Mesothelial cell of epicardium (in vitro differentiated cells): ENCODE measurements at places on chromosomes 7 and 10.

GRCh38 chr10:110737886-110738634 lies 93.9 kb downstream of the RBM20 start:
- DNase-seq, result no peak
- peaks cover 16% of the 10 kb centered on the region for H3K4me1 ChIP-seq
- no peak overlapping the region for H3K4me3 ChIP-seq
- peak overlapping the region; percentile 17 for H3K27ac ChIP-seq
- no peaks in the 10 kb centered on the region for H3K36me3 ChIP-seq

GRCh38 chr7:121936951-121937623 lies 64.1 kb downstream of the PTPRZ1 start:
- H3K27me3 ChIP-seq, result no peaks in the 10 kb centered on the region
- DNase-seq, result no peak
- no peak overlapping the region for H3K27ac ChIP-seq
- H3K4me1 ChIP-seq, result peaks cover 8% of the 10 kb centered on the region
- no peaks in the 10 kb centered on the region for H3K36me3 ChIP-seq

DNA sequence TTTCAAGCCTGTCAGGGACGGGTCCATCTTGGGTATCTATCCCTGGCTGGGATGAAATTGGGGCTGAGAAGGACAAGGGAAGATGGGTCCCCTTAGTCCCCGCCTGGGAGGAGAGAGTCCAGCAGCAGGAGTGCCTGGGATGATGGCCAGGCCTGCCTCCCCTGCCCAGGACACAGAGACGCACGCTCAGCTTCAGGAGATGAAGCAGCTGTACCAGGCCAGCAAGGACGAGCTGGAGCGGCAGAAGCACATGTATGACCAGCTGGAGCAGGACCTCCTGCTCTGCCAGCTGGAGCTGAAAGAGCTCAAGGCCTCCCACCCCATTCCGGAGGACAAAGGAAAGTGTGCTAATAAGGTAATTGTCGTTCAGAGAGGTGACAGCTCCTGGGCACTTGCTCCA lies 15.4 kb downstream of the CCDC136 start:
- H3K4me1 ChIP-seq, result no peaks in the 10 kb centered on the region
- H3K36me3 ChIP-seq, result peaks cover 8% of the 10 kb centered on the region
- no peak for DNase-seq

DNA sequence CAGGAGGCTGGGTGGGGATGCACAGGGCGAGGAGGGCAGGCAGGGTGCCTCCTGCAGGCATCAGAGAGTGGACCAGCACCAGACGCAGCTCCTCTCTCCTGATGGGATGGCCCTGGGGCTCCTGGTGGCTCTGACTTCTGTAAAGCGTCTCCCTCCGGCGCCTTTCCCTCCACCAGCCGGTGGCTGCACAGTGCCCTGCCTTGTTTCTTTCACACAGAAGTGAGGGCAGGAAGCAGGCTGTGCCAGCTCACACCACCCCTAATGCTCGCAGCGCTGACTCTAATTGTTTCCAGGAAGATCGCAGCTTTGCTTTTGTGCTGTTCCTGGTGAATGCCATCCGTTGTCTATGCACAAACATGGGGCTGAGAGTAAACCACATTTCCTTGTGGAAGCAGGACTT lies 152.3 kb upstream of the LANCL2 start:
- no peaks in the 10 kb centered on the region for H3K36me3 ChIP-seq
- no peak overlapping the region for H3K4me3 ChIP-seq
- DNase-seq, result no peak
- no peak overlapping the region for H3K27ac ChIP-seq
- H3K27me3 ChIP-seq, result peaks cover 1% of the 10 kb centered on the region

DNA sequence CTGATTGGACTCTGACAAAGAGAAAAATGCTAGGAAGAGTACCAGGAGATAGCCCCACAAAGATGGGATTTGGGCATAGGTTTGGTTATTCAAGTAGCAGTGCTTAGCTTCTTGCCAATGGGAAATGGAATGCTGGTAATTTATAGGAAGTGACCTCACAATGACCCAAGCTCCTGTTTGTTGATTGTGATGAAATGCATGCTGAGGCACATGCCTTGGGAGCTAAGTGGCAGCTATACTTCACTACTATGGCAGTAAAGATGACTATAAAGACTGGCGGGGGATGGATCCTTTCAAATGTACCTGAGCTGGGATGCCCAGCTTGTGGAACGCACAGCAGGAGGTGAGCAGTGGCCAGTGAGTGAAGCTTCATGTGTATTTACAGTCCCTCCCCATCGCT lies 153.8 kb downstream of the ZNF22 start:
- no peaks in the 10 kb centered on the region for H3K27me3 ChIP-seq
- no peak for DNase-seq
- peaks cover 10% of the 10 kb centered on the region for H3K4me1 ChIP-seq
- H3K4me3 ChIP-seq, result no peak overlapping the region
- no peaks in the 10 kb centered on the region for H3K36me3 ChIP-seq
- H3K27ac ChIP-seq, result no peak overlapping the region

DNA sequence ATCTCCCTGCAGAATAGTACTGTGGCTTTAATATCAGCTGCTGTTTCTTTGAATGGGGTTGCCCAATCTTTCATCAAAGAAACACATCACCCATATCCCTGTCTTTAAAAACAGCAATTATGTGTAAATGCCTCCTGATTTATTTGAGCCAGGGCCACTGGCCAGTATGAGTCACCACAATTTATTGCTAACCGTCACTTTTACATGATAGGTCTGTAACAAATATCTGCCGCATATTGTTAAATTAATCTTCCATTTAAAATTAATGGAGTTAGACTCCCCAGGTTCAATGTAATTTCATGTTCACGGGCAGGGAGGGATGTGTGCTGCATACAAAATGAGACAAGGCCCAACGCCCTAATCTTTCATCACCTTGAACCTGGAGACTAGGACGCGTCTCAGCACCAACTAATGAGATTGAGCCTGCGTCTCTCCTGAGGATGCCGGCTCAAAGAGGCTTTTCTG lies 673.4 kb downstream of the AUTS2 start:
- H3K27ac ChIP-seq, result no peak overlapping the region
- H3K27me3 ChIP-seq, result no peaks in the 10 kb centered on the region
- DNase-seq, result no peak
- H3K4me1 ChIP-seq, result peaks cover 17% of the 10 kb centered on the region
- H3K36me3 ChIP-seq, result no peaks in the 10 kb centered on the region

GRCh38 chr10:13347500-13348156 lies 465 bp downstream of the SEPHS1 start:
- peak; percentile 70 for DNase-seq
- H3K27ac ChIP-seq, result no peak overlapping the region
- H3K4me1 ChIP-seq, result peaks cover 32% of the 10 kb centered on the region
- H3K36me3 ChIP-seq, result peaks cover 5% of the 10 kb centered on the region
- H3K27me3 ChIP-seq, result peaks cover 22% of the 10 kb centered on the region

GRCh38 chr10:111017098-111017497 lies 59.7 kb upstream of the ADRA2A start:
- no peak overlapping the region for H3K4me3 ChIP-seq
- peaks cover 4% of the 10 kb centered on the region for H3K4me1 ChIP-seq
- no peaks in the 10 kb centered on the region for H3K27me3 ChIP-seq
- no peak overlapping the region for H3K27ac ChIP-seq
- peaks cover 30% of the 10 kb centered on the region for H3K36me3 ChIP-seq

DNA sequence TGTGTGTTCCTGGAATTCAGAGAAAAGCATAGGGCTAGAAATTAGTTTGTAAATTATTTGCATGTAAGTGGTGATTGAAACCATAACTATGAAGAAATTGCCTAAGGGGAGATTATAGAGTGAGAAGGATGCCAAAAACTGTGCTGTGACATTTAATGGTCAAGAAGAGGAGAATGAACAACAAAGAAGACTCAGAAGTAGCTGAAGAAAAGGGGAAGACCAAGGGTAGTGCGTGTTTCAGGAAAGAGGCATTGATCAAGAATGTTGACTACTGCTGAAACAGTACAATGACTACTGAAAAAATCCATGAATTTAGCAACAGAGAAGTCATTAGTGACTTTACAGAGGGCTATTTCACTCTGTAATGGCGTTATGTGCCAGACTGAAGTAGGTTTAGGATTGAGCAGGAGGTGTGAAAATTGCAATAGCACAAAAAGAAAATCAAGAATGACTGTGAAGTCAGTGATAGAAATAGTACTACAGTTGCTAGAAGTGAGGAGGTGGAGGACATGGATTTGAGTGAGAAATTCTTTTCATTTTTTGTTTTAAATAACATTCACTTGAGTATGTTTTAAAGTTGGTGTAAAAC lies 28.9 kb upstream of the SAMD9L start:
- H3K36me3 ChIP-seq, result no peaks in the 10 kb centered on the region
- DNase-seq, result no peak
- H3K4me3 ChIP-seq, result no peak overlapping the region
- no peak overlapping the region for H3K27ac ChIP-seq

- no peak for DNase-seq
- no peak overlapping the region for H3K4me3 ChIP-seq
- no peaks in the 10 kb centered on the region for H3K36me3 ChIP-seq
- H3K4me1 ChIP-seq, result no peaks in the 10 kb centered on the region
- H3K27ac ChIP-seq, result no peak overlapping the region
These were observed 516.7 kb downstream of the ADRA2A start for GRCh38 chr10:111593578-111593977.

DNA sequence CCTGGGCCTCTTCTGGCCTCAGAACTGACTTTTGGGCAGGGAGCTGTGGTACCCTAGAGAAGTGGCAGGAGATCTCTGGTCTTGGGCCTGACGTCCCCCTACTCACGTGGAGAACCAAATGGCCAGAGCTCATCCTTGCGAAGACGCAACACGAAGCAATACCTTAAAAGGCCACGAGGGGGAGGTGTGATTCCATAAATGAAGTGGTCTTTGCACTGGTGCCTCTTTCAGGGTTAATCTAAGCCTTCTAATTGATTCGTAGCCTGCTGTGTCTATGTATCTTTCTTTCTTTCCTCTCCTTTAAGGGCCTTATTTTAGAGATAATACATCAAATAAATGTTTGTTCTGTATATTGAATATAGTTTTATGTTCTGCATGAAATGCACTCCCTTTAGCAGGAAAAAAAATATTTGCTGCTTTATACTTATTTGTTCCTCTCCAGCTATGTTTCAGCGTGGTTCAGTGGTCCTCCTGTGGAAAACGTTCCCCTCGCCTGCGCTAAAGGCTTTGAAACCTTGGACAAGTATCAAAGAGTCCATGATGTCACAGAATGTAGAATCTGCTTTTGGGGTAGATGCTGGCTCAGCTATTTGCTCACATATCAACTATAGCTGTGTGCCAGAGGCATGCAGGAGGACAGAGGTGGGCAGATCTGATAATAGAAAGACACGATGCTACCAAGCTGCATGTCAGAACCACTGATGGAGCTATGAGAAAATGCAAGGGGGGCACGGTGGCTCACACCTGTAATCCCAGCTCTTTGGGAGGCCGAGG lies 41.0 kb downstream of the STRA8 start:
- H3K4me3 ChIP-seq, result no peak overlapping the region
- peak; percentile 69 for DNase-seq
- H3K27ac ChIP-seq, result no peak overlapping the region
- no peaks in the 10 kb centered on the region for H3K36me3 ChIP-seq

DNA sequence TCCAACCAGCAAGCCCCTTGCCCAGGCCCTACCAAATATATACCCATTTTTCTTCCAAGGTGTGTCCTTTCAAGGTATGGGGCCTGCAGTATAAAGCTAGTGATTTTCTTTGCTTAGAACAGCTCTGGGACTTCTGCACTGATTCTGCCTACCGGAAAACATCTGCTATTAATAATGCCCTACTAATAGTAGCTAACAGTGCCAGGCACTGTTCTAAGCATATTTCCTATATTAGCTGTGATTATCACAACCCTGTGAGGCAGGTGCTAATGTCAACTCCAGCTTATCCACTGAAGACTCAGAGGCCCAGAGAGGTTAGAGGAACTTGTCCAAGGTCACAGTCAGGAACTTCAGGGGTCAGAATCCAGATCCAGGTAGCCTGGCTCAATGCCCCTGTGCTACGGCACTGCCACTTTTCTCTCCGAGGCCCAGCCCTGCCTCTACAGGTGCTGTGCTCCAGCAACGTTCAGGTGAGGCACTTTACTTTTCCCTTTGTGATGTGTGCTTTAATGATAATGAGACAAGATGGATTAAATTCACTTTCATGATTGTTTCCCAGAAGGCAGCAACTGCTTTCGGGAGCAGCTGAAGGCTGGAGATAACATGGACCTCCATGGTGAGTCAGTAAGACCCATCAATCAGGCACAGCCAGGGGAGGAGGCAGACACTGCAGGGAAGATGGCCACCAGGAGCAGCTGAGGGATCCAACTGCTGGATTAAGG lies 26.7 kb downstream of the TAS2R41 start:
- no peaks in the 10 kb centered on the region for H3K36me3 ChIP-seq
- DNase-seq, result no peak
- no peak overlapping the region for H3K4me3 ChIP-seq
- no peak overlapping the region for H3K27ac ChIP-seq

GRCh38 chr10:75814014-75814413 lies 382.6 kb downstream of the LRMDA start:
- no peak overlapping the region for H3K4me3 ChIP-seq
- no peaks in the 10 kb centered on the region for H3K36me3 ChIP-seq
- peaks cover 85% of the 10 kb centered on the region for H3K27me3 ChIP-seq
- no peak overlapping the region for H3K27ac ChIP-seq
- DNase-seq, result no peak

DNA sequence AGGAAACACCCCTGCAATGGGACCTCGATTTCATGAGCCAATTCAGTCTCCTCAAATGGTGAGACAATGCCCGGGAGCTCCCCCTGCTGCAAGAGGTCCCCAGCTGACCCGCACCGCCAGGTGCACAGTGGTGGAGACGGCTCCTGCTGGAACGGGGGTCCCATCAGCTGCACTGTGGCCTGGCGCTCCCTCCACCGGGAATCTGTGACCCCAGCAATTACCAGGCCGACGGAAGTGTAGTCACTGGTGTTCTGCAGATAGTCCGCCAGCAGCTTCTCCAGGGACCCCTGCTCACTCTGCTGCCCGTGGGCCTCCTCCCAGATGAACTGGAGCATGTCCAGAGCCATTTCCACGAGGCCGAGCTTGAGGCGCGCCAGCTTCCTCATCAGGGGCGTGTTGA lies 64.9 kb upstream of the NKX6-2 start:
- H3K27me3 ChIP-seq, result peaks cover 35% of the 10 kb centered on the region
- H3K27ac ChIP-seq, result no peak overlapping the region
- no peaks in the 10 kb centered on the region for H3K36me3 ChIP-seq
- H3K4me3 ChIP-seq, result no peak overlapping the region
- peak; percentile 14 for DNase-seq

GRCh38 chr7:22864301-22864700 lies 41.7 kb upstream of the TOMM7 start:
- H3K4me3 ChIP-seq, result no peak overlapping the region
- H3K4me1 ChIP-seq, result no peaks in the 10 kb centered on the region
- no peaks in the 10 kb centered on the region for H3K27me3 ChIP-seq

GRCh38 chr7:46357851-46358250 lies 436.8 kb upstream of the IGFBP3 start:
- H3K36me3 ChIP-seq, result peaks cover 6% of the 10 kb centered on the region
- H3K4me1 ChIP-seq, result peaks cover 17% of the 10 kb centered on the region
- H3K27ac ChIP-seq, result no peak overlapping the region
- no peak overlapping the region for H3K4me3 ChIP-seq
